Urinary bladder (tissue), 4 donors: ENCODE measurements at places on chromosomes 4 and X. TPM values are rescaled to one million over a fixed set of nuclear protein-coding genes. Genes with fewer than 3 reads are reported as not detected.

The S100P gene
- total RNA-seq, result 88.9 TPM

The F11 gene
- total RNA-seq, result not detected

GRCh38 chr4:41175794-41176193 lies 38.5 kb downstream of the APBB2 start:
- no peak for DNase-seq

DNA sequence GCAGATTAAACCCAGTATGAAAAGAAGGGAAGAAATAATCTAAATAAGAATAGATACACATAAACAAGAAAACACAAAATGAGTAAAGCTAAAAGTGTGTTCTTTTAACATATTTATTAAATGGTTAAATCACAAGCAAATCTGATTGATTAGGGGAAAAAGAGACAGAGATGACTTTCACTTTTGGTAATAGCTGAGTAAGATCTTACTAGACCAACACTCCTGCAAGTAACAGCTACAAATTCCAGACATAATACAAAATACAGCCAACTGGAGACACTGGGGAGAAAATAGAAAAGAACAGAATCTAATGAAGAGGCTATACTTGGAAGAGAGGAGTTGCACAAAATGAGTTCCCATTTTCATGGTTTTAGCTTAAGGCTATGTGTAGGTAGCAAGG lies 33.5 kb downstream of the OR13H1 start:
- DNase-seq, result no peak

DNA sequence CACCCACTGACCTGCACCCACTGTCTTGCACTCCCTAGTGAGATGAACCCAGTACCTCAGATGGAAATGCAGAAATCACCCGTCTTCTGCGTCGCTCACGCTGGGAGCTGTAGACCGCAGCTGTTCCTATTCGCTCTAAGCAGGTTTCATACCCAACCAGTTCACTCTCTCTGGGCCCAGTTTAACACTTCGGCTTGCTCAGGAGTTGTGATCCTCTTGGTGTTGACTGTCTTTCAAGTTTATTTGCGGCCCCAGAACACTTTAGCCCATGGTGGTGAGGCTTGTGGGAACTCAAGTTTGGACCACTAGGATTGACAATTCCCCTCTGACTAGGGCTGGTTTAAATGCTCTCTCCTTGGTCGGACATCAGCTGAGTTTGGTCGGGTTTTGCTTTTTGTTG lies 147.0 kb downstream of the DACH2 start:
- no peak for DNase-seq

The RHOH gene
- total RNA-seq, result 1.6 TPM

The RNF128 gene
- 13.7 TPM for total RNA-seq
